Activated T-helper 9 cell treated with anti-CD3 and anti-CD28 coated beads, Interleukin-2, amount 50 U/mL, for 16 hours (primary cell): ENCODE measurements at places on chromosomes 2 and 18.

GRCh38 chr18:60502591-60502990 lies 130.0 kb upstream of the MC4R start:
- no peak for DNase-seq

- DNase-seq = no peak
These were observed 235.6 kb downstream of the ALPK2 start for GRCh38 chr18:58393295-58393694.

DNA sequence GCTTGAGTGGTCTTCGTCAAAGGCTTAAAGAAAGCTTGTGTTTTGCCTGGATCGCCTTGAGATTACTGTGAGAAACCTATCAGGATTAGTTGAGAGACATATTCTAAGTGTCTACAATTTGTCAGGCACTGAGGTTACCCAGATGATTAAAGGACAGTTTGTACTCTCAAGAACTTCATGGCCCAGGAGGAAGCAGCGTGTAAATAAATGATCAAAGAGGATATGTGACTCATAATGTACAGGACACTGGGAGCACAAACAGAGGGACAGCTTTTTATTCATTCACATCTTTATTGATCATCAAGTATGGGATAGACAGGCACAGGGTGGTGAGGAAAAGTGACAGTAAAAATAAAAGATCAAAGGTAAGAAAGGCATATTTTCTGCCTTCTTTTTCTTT lies 152.6 kb upstream of the FSHR start:
- no peak for DNase-seq

- no peak for DNase-seq
These were observed 59.1 kb downstream of the NCK2 start for GRCh38 chr2:105803773-105804172.

DNA sequence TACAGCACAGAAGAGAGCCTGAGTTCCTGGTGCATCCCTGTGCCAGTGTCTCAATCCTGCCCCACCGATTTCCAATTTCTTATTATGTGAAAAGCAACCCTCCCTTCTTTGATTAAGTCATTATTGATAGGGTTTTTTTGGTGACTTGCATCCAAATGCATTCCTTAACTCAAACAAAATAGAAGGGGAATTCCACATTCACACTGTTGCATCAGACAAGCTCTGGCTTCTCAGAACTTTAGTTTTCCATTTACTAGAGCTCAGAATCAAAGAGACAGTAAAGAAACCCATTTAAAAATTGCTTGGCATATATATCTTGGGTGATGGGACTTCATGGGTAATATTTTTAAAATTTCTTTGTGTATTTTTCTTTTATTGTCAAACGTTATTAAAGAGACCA lies 13.8 kb upstream of the TMEM200C start:
- DNase-seq = no peak

GRCh38 chr2:106581328-106581727 lies 94.2 kb downstream of the CD8B2 start:
- DNase-seq = no peak

DNA sequence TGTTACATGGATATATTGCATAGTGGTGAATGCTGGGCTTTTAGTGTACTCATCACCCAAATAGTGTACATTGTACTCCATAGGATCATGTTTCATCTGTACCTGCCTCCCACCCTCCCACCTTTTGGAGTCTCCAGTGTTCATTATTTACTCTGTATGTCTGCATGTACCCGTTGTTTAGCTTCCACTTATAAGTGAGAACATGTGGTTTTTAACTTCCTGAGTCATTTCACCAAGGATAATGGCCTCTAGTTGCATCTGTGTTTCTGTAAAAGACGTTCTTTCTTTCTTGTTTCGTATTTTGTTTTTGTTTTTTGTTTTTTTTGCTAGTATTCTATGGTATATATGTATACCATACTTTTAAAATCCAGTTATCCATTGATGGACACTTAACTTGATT lies 107.5 kb downstream of the MSTN start:
- no peak for DNase-seq

- no peak for DNase-seq
These were observed 95.3 kb downstream of the GALR1 start for GRCh38 chr18:77344786-77345500.

- no peak for DNase-seq
These were observed 32.2 kb upstream of the ELAC1 start for GRCh38 chr18:50935493-50936191.

DNA sequence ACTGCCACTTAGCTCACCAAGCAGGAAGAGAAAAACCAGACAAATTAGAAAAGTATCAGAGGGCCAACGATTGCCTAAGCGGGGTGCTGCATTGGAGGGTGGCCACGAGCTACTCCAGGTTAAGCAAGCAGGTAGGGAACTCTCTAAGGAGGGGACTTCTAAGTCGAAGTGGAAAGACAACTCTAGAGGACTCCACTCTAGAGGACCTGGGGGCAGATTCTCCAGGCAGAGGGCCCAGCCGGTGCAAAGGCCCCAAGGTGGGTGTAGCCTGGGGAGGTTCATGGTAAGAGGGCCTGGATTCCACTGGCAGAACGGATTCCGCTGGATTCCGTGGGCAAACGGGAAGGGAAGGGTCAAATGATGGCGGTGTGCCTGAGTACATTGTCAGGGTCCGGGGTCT lies 12.7 kb downstream of the FBLN7 start:
- no peak for DNase-seq

- no peak for DNase-seq
These were observed 56.0 kb downstream of the DCDC2C start for GRCh38 chr2:3759331-3759730.

DNA sequence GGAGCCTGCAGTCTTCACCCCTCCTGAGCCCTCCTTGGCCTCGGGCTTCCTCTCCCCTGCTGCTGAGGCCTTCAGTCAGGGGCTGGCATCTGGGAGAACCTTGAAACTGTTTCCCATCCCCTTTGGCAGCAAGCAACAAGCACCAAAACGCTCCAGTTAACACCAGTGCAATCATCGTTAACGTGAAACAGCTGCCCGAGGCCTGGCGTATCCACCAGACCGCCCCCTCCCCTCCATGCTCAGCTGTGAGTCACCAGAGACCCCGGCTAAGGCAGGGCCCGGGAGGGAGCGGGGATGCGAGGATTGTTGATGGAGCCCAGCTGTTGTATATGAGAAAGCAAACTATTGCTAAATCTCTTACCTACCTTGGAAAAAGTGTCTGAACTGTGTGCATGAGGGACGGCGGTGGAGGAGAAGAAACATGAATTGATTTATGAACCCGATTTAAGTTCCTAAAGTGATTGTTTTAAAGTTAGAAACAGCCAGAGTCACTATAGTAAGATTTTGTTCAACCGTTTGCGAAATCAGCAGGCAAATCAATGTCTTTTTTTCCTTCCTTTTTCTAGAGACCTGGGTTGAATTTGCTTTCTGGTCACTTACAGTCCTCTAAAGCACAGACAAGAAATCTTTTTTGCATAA lies 5.2 kb downstream of the ZFP36L2 start:
- DNase-seq = peak; percentile 15

DNA sequence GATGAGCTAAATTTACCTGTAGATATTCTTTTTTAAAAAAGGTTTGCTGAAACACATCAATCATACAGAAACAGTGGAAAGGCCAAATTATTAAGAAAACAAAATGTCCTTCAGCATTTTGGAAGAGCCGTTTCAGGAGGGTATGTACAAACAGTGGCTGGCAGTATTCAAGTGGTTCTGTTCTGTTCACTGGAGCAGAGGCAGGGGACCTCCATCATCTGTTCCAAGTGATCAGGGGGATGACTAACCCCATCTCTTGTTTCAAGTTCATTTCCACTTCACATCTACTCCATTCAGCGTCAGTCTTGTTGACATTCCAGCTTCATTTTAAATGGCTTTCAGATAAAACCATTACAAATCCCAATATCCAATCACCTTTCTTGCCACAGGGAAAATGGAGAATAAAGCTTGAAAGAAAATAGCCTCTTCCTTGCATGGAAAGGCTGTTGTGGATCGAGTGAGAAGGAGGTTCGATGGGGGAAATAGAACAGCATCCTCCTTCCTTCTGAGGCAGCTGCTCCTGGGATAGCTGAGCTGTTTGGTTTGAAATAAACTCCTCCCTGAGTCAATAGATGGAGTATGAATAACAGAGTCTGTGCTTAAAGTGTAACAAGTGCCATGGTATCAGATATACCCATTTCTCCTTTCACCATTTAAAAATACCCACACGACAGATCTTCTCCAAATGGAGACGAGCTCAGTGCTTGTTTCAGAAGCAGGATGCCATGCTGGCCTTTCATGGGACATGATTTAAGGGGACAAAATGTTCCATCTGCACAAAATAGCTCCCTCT lies 63.7 kb upstream of the OTOF start:
- DNase-seq = no peak
